Astrocyte (in vitro differentiated cells and primary cell): ENCODE measurements at places on chromosomes 13 and 19. TPM values are rescaled to one million over a fixed set of nuclear protein-coding genes. Genes with fewer than 3 reads are reported as not detected.

Gene MAG
- total RNA-seq: not detected in 2 replicates

DNA sequence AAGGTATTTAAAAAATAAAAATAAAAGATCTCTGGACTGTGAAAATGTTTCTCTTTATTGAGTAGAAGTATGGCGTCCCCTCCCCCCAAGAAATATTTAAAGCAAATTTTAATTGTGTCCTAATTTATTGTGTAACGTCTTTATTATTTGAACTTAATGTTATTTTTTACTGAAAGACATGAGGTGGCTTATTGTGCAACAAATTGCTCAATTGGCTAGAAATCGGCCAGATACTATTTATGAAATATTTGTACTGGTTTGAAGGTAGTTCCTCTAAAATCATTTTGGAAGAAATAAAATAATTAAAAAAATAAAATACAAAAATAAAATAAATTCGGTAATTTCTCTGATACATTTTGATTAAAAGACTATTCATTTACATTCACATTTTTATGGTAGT is 162.3 kb downstream of the DACH1 start:
- DNase-seq: no peak

- no peak for DNase-seq
Measured at GRCh38 chr19:377801-378581, 31.0 kb downstream of the C2CD4C start.

DNA sequence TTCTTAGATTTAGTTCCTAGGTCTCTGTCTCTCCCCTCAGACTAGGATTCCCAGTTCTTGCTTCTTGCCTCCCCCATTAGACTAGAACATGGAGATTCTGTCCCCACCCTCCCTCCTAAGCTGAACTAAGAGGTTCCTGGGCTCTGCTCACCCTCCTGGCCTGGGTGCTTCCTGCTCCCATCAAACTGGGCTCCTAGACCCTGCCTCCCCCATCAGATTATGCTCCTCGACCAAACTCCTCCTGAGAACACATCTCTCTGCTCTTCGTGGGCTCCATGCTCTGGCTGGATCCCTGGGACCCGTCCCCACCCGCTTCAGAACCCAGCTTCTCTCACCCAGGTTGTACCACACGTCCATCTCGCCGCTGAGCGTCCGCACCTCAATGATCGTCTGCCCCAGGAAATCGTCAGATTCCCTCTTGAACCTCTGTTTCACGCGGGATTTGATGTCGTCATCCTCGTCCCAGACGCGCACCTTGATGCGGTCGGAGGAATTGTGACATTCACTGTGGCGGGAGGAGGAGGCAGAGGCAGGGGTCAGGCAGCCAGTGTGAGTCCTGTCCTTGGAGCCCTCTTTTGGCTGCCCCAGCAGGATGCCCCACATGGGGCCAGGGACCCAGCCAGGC is 42.7 kb downstream of the UNC13A start:
- DNase-seq: no peak

Gene MEDAG
- total RNA-seq: 1.2 and 1.5 TPM in 2 replicates

DNA sequence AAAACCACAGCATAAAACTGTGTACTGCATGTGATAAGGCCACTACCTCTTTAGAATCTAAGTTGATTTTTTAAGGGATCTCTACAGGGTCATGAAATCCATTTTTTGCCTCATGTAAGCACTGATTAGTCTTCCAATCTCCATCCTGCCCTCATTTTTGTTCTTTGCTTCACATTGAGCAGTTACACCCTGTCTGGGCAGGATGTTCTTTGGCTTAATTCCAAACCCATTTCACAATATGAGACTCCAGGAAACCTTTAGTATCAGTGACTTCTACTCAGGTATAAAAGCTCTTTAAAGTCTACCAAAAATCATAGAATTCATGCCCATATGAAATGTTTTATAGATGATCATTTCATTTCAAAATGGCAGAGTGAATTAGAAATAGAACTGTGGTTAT is 592.6 kb downstream of the TBC1D4 start:
- DNase-seq: no peak

Gene ZNF600
- total RNA-seq: 5.6 and 6.4 TPM in 2 replicates

Gene PPM1N
- 0.67 and 1.3 TPM in 2 replicates for total RNA-seq

Gene LILRB4
- not detected in 2 replicates for total RNA-seq

Gene KIR2DL3
- not detected in 2 replicates for total RNA-seq

Gene ZNF20
- total RNA-seq: 7.5 and 8.2 TPM in 2 replicates

DNA sequence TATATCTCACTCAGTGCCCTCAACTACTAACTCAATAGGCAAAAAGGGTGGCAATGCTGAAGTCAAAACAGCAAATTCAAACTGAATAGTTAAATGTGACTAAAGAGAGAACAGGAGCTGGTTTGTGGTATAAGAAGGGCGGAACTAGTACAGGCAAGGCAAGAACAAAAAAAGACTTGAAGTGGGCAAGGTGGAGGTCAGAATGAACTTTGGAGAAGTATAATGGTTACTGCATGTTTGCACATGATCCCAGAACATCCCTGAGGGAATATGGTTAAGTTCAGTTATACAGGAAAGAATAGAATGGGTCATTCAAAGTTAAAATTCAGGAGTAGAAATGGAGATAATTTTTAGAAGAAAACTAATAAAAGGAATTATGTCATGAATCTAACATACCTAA is 85.5 kb downstream of the DIAPH3 start:
- no peak for DNase-seq

GRCh38 chr13:110640591-110641029 is 25.3 kb downstream of the NAXD start:
- DNase-seq: peak; percentile 53

- DNase-seq: no peak
Measured at GRCh38 chr13:44236801-44237207, 136.8 kb upstream of the SERP2 start.

GRCh38 chr13:43293008-43293407 is 269.6 kb downstream of the DNAJC15 start:
- no peak for DNase-seq

Gene HOMER3
- 41.9 and 42.2 TPM in 2 replicates for total RNA-seq

DNA sequence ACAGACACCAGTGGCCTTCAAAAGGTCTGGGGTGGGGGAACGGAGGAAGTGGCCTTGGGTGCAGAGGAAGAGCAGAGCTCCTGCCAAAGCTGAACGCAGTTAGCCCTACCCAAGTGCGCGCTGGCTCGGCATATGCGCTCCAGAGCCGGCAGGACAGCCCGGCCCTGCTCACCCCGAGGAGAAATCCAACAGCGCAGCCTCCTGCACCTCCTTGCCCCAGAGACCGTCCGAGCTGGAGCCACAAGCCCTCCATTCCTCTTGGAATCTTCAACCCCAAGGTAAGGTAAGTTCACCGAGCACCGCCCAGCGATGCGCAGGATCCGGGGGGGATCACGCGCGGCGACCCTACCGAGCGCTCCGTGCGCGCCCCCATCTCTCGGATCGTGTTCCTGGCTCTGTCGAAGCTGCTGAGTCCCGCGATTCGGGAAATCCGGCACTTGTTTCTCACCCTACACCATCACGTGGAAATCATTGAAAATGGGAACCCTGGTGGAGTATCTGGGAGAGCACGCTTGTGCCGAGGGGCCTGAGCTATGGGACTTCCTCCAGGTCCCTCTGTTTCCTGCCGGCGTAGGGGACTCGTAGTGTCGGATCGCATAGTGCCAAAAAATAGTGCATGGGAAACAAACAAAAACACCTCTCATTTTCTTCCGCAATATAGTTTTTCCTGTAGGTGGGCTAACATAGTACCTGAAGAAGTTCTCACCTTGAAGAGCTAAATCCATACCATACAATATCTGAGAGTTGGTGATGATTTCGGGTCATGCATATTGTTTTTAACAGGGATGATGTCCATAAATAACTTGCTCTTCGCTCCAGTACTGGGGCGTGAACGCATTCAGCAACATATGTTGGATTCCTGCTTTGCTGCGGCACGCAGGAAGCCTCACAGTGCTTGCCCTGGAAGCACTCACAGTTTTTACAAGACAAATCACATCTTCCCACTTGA is 9.3 kb downstream of the PDX1 start:
- DNase-seq: no peak

Gene POLRMT
- 43.4 and 45.3 TPM in 2 replicates for total RNA-seq

Gene ZNF175
- total RNA-seq: 14.3 and 15.1 TPM in 2 replicates

- no peak for DNase-seq
Measured at GRCh38 chr13:53445686-53446085, 417.1 kb downstream of the OLFM4 start.

GRCh38 chr19:30681162-30682100 is 309.2 kb downstream of the ZNF536 start:
- no peak for DNase-seq

DNA sequence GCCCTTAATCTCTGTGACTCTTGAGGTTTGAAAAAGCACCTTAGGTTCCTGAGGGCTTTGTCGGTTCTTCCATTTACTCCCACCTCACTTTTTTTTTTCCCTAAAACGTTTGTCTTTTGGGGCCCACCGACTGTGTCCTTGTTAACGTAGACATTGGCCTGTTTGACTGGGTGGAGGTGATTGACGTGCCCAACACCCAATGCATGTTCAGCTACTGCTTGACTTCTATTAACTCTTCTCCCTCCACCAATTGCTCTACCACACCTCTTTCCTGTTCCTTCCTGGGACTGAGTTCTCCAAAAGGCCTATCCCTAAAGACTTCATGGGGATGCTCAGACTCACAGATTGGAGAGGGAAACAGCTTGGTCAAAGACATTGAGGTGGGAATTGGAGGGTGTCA is 17.3 kb downstream of the CKM start:
- peak; percentile 32 for DNase-seq

- DNase-seq: no peak
Measured at GRCh38 chr13:94335761-94336526, 143.5 kb downstream of the DCT start.

DNA sequence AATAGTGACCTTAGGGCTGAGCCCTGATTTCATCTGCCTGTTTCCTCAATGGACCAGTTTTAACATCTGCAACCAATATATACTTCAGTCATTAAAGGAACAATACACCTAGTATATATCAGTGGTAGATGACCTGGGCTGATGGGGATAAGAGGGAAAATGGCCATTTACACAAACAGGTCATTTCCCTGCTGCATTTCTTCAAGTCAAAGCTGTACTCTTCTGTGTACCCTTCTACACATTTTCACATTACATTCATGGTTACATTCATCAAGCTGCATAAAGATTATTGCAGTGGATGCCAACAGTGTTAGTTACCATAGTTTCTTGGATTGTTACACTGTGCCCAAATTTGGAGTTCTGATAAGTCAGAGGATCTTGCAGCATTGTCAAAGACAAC is 81.2 kb upstream of the RAP2A start:
- DNase-seq: no peak

- no peak for DNase-seq
Measured at GRCh38 chr19:32129141-32129540, 216.3 kb upstream of the ZNF507 start.

Gene KLK3
- not detected in 2 replicates for total RNA-seq

- no peak for DNase-seq
Measured at GRCh38 chr19:55433292-55433691, 9.8 kb downstream of the SHISA7 start.

- DNase-seq: no peak
Measured at GRCh38 chr13:93368718-93369117, 142.1 kb downstream of the GPC6 start.

Gene TBXA2R
- total RNA-seq: 0.31 and 0.39 TPM in 2 replicates
